Hematopoietic multipotent progenitor cell treated with erythropoietin and hydrocortisone succinate and interleukin-3 and kit ligand, for 15 days (in vitro differentiated cells): ENCODE measurements at places on chromosomes 7 and 10.

DNA sequence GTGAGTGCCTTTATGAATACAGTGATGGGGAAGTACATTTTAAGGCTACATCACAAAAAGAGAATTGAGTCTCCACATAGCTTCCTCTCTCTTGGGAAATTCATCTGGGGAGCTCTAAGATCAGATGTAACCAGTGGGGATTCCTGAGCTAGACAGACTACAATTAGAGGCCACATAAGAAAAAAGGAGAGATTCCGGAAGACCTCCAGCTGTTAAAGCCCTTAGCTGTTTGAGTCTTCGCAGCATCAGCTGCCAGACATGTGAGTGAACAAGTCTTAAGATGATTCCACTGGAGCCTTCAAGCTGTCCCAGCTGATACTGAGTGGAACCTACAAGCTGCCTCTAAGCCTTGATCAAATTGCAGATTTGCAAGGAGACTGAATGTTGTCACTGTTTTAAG lies 448.5 kb downstream of the NXPH1 start:
- no peak for DNase-seq

DNA sequence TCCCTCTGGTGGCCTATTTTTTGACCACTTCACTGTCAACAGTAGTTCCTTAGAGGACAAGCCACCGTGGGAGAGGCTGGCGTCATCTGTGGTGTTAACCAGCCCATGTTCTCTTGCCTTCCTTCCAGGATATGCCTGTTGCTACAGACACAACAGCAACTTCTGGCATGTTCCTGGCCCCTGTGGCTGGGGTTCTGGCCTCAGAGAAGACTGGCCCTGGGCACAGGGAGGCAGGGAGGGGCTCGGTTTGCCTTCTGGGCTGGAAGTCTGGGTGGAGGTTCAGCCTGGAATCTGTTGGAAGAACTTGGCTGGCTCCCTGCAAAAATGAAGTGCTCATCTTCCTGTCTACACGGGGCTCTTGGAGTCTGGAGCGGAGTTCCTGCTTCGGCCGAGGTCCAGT lies 25.7 kb downstream of the GOLGA7B start:
- DNase-seq: no peak

DNA sequence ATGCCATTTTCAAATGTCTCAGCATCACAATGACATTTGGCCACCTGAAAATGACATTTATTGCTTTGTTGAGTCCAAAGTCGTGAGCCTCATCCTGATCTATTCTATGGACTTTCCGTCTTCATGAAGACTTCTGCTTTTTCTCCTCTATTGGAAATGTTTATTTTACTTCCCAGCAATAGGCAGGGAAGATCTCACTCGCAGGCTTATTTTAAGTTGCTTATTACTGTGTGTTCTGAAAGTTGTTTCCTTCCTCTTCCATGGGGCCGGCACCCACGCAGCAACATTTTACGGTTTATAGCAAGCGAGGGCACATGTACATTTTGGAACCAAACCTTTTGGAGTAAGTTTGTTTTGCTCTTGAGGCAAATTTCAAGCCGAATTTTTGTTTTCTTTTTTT lies 221.0 kb upstream of the KLF6 start:
- DNase-seq: no peak

DNA sequence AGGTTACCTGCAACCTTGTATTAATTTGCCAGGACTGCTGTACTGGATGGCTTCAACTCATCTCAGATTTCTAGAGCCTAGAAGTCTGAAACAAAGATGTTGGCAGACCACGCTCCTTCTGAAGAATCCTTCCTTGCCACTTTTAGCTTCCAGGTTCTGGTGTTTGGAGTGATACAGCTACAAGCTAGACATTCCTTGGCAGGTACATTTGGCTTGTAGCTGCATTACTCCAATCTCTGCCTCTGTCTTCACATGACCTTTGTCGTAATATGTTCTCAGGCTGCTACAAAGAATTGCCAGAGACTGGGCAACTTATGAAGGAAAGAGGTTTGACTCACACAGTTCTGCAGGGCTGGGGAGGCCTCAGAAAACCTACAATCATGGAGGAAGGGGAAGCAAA lies 146.3 kb downstream of the GALNT17 start:
- no peak for DNase-seq

DNA sequence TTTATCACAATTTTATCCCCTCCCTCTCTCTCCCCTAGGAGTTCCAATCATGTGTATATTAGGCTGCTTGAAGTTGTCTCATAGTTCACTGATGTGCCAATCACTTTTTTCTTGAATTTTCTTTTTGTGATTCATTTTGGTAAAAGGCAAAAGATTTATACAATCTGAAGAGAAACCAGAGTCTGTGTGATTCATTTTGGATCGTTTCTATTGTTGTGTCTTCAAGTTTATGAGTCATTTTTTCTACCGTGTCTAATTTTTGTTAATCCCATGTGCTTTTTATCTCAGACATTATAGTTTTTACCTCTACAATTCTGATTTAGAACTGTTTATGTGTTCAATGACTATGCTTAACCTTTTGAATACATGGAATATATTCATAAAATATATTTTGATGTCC lies 483.9 kb upstream of the AUTS2 start:
- DNase-seq: no peak

- DNase-seq: no peak
Measured at GRCh38 chr10:132310701-132311337, 3.1 kb upstream of the STK32C start.

DNA sequence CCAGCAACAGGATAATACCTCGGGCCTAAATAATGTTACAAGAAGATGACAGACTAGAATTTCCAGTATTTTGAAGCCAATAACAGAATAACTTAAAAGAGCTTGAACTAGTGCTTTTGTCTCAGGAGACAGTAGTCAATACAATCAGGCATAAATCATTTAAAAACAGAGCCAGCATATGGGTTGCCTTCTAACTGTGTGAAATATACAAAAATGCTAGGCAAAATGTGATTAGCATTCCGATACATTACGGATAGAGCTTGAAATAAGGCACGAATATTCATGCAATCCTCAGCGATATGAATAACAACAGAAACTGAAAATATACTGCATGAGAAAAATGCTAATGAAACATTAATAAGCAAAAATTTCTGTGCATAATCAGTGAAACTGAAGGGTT lies 18.3 kb upstream of the PRKAR2B start:
- no peak for DNase-seq

DNA sequence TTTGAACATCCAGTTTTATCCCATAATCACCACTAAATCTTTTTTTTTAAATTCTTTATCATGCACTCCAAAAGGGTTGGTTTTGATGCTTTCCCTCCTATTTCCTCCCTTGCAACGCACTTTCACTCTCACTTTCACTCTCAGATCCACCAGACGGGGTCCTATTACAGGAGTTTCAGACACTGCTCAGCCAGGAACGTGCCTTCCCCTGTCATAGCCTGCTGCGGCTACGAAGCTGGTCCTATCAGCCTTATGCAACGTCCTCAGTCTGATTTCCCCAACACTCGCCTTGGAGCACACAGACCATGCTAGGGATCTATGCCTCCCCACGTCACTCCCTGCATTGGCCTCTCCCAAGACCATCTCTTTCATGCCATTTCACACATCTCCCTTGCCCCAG lies 23.4 kb downstream of the ZPBP start:
- DNase-seq: no peak

DNA sequence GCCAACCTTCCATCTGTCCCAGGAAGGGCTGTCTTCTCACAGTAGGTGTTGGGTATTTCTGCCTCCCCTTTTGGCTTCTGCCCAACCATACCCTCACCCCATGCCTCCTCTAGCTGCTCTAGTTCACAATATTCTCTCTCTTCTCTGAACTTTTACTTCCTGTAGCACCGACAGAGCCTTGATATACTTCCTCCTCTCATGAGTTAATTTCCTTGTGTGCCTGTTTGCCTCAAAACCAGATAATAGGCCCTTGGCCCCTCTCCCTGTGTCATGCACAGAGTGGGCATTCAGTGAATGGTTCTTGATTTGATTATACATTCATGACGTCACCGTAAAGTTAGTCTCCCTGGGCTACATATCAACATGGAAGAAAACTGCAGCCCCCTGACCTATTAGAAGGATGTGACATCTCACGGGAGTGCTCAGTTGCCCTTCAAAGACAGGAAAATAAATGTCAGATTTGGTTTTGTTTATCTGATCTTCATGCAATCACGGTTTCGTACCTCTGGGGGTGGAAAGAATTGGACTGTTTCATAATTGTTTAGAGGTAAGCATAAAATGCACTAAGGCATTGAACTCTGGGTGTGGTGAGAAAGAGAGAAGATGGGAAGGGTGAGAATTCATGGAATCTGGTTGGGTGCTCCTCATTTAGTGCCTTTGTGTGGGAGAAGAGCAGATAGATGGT lies 127.7 kb downstream of the ITIH5 start:
- no peak for DNase-seq

DNA sequence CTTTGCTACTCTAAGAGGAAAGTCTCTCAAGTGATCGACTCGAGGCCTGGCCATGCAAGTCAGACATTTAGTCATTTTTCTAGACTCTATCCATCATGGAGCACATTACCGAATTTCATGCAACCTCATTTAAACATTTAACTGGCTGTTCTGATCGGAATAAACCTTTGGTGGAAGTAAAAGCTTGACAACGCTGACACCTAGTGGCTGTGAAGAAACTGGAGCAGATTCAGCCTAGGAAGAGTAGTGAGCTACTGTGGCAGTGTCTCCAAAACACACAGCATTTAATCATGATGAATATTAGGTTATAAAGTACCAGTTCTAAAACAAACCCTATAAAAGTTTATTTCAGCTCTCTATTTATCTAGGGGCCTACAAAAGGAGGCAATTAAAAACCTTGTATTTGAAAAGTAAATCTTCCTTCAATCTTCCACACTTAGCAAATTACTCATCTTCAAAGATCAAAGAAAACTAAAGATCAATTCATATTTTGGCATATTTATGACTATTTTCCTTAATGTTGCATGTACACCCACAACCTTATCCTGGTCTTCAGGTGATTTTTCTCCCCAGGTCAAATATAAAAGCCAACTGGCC lies 175.0 kb downstream of the CTNNA3 start:
- DNase-seq: no peak

DNA sequence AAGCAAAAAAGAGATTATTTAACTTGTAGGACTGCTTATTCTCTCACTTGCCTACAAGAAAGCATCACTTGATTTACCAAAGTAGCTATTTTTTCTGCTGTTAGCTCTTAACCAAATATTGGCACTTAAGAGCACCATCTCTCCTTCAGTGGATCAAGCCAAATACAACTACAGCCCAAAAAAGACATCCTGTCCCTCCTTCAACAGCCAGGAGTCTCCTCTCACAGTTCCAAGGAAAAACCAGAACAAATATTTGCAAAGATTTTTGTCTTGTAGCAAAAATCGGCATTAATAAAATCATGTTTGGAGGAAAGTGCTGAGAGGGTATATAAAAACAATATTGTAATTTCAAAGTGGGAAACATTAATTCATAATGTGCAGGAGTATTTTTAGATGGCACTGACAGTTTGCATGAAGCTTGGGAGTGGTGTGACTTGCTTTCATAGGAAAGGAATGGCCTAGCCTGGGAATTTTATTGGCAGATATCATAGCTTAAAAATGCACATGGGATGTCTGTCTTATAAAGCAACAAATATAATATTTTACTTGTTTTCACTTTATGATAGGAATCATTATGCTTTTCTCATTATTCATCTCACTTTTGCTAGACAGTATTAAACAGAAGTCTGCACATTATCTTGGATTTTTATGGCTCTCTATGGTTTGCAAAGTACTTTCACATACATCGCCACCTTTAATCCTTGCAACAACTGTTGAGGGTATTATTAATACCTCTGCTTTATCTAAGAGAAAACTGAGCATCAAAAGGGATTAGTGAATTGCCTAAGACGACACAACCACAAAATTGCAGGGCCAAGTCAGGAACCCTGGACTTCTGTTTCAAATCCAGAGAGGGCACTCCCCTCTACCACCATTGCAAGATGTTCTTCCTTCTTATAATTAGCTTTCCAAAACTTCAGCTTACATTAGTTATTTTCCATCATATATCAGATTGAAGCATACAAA lies 103.5 kb downstream of the AGMO start:
- DNase-seq: no peak

DNA sequence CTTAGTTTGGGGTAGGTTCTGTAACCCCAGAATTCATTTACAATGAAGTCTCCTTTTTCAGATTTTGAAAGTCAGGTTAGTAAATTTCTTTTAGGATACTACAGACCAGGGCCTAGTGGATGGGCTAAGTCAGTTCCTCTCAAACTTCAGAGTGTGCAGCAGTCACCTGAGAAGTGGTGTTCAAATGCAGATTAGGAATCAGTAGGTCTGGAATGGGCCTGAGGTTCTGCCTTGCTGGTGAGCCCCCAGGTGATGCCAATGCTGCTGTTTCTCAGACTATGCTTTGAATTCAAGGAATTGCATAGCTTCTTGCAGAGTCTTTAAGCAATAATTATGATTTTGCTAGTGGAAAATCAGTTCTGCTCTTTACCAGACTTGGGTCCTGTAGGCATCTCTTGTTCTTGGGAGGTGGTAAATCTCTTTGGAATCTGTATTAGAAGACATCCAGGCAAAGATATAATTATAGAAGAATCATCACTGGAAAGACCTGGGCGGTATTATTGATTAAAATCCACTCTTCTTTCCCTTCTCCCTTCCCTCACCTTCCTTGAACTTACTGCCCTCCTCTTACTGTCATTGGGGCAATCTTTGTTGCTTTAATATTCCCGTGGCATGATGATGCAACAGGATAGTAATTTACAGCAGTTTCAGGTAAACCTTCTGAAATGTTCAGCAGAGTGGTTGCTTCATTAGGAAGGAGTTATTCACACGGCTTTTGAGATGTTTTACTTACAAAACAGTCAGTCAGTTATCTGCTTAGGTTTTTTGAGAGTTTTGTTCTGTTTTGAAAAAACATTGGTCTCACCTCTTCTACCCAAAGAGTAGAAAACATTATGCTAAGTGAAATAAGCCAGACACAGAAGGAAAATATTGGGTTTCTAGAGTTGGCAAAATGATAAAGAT lies 87.2 kb downstream of the NRF1 start:
- no peak for DNase-seq

DNA sequence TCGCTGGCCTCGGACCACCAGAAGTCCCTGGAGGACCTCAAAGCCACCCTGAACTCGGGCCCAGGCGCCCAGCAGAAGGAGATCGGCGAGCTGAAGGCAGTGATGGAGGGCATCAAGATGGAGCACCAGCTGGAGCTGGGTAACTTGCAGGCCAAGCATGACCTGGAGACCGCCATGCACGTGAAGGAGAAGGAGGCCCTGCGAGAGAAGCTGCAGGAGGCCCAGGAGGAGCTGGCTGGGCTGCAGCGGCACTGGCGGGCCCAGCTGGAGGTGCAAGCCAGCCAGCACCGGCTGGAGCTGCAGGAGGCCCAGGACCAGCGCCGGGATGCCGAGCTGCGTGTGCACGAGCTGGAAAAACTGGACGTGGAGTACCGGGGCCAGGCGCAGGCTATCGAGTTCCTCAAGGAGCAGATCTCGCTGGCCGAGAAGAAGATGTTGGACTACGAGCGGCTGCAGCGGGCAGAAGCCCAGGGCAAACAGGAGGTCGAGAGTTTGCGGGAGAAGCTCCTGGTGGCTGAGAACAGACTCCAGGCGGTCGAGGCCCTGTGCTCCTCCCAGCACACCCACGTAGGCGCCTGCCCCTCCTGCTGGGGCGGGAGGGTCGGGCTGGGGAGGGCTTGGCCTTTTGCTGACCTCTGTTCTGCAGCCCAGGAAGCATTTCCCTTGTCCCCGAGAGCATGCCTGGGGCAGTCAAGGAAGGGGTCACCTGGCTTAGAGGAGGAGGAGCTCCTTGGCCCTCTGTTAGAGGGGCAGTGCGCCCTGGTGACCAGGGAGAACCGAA lies 77.3 kb upstream of the GTF2IRD1 start:
- no peak for DNase-seq

GRCh38 chr10:74766501-74766900 lies 59.9 kb upstream of the KAT6B start:
- DNase-seq: no peak
